Left ventricle myocardium inferior (tissue), 1 donor: ENCODE measurements at places on chromosomes 7 and 10. TPM values are rescaled to one million over a fixed set of nuclear protein-coding genes. Genes with fewer than 3 reads are reported as not detected.

GRCh38 chr10:125844751-125845221, 21.4 kb downstream of the BCCIP start:
- DNase-seq, result no peak

DNA sequence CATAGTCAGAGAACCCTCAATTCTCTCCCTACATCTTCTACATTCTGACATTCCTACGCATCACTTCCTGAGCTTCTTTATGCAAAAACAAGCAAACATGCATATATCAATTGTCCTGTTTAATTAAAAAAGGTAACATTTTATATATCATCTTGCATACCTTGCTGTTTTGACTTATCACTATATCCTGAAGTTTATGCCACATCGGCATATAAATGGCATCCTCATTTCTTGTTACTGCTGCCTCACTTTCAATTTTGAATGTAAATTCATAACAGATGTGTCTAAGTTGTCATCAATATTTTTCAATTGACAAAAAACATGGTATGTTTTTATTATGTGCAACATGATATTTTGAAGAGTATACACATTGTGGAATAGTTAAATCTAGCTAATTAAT, 377.3 kb upstream of the STEAP1 start:
- DNase-seq, result no peak

DNA sequence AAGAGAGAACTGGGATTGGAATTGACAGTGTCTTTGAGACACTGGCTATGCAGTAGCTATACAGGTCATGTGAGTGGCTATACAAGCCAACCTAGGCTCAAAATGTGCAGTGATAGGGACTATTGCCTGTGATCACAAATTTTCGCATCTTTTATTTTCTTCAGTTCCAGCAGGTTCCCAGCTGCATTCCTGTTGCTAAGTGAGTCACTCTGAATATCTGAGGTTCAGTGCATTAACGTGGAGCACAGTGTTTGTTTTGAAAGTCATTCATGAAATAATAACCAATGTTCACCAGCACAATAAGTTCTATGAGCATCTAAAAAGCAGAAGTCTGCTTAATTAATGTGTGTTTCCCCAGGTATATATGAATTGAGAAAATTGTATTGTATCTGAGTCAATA, 1236.0 kb upstream of the CELF2 start:
- no peak for DNase-seq

GRCh38 chr7:95427166-95427565, 7.7 kb downstream of the PON2 start:
- no peak for DNase-seq

- DNase-seq, result no peak
Observed at GRCh38 chr7:24665564-24666294, 91.5 kb downstream of the GSDME start.

Gene DUSP5
- total RNA-seq, result 15.0 TPM

Gene GRM3
- not detected for total RNA-seq

- no peak for DNase-seq
Observed at GRCh38 chr10:72276421-72277339, 3.0 kb downstream of the DDIT4 start.

- no peak for DNase-seq
Observed at GRCh38 chr10:7635408-7636125, 31.2 kb downstream of the ITIH5 start.

GRCh38 chr10:95988702-95989101, 54.7 kb upstream of the CCNJ start:
- DNase-seq, result no peak

- no peak for DNase-seq
Observed at GRCh38 chr7:105487579-105488571, 34.2 kb downstream of the PUS7 start.

Gene IRF5
- total RNA-seq, result 2.2 TPM

- no peak for DNase-seq
Observed at GRCh38 chr7:69819333-69819705, 221.0 kb downstream of the AUTS2 start.

- DNase-seq, result no peak
Observed at GRCh38 chr7:148563583-148564274, 26.8 kb upstream of the C7orf33 start.

Gene THSD7A
- 1.6 TPM for total RNA-seq

Gene CDC14C
- total RNA-seq, result not detected

DNA sequence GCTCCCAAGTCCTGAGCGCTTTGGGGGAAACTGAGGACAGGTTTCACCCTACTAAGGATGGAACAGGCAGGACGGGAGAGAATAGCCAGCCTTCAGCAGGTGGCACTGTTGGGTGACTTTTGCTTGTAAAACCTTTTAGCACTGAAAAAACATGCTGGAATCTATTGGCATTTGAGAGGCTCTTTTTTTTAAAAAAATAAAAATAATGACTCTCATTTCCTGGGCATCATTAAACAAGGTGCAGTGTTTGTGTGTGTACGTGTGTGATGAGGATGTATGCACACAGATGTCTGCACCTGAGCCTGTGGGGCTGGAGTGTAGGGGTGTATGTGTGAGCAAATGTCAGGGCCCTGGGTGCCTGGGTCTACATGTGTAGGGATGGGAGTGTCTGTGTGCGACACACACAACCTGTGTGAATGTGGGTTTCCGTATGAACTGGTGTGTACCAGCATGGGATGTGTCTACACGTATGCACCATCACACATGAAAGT, 177.9 kb downstream of the RPS24 start:
- DNase-seq, result no peak

DNA sequence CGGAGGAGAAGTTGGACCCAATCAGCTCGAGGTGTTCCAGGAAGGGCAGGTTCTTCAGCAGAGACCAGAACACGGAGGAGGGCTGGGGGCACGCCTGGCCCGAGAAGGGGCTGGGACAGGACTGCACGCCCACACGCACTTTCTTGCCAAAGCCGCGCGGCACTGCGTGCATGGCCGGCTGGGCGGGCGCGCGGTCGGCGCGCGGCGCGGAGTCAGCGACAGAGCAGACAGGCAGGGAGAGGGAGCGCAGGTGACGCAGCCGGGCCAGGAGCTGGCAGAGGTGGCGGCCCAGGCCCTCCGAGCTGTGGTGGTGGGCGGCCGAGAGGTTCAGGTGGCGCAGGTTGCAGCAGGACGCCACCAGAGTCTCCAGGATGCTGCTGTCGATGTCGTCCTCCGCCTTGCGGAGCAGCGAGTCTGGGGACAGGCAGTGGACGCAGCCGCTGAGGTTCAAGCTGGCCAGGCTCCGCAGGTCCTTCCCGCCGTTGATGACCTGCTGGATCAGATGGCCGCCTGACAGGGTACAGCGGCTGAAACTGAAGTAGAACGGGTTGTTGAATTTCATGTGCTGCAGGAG, 77.2 kb upstream of the TNRC18 start:
- no peak for DNase-seq
